RPMI7951 (cell line): ENCODE measurements at places on chromosomes 16 and 17.

GRCh38 chr17:61863801-61864126 lies 436 bp upstream of the BRIP1 start:
- DNase-seq: no peak

GRCh38 chr16:65070831-65071432 lies 50.9 kb downstream of the CDH11 start:
- DNase-seq: peak; percentile 96

GRCh38 chr17:28643983-28644786 lies 773 bp downstream of the BLTP2 start:
- DNase-seq: peak; percentile 63

- no peak for DNase-seq
Observed at GRCh38 chr16:598823-599739, 9.2 kb downstream of the RAB40C start.

DNA sequence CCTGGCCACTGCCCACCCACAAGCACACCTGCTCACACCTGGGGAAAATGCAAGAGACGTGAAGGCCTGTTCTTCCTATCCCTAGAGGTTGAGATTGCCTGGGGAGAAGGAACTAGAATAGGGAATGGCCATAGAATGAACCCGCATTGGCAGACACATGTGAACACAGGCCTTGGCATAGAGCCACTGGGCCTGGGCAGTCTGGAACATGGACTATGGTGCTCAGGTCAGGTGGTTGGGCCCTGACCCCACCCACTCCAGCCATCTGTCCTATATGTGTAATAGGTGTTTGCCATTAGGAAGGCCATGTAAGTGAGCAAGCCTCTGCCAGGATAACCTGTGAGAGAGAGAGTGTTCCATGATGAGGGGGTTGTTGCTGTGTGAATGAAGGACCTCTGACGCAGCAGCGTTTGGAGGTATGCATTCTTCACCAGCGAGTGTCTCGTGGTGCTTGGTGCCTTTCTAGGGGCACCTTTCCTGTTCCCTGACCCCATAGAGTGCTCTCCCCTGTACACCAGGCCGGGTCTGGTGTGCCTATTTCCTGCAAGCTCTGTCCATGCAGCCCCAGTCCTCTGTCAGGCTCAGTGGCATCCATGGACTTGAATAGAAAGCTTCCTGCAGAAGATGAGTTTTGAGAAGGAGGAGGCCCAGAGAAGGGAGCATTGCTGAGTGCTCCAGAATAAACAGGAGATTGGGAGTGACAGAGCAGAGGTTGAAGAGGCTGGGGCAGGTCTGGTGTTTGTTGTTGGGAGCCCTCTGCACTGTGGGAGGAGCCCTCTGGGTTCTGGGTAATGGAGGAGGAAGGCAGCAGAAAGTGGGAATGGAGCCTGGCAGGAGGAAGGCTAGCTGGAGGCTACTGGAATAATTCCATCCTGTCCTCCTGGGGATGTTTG lies 15.6 kb downstream of the CTRL start:
- no peak for DNase-seq

- no peak for DNase-seq
Observed at GRCh38 chr16:77335652-77336234, 99.1 kb downstream of the ADAMTS18 start.

DNA sequence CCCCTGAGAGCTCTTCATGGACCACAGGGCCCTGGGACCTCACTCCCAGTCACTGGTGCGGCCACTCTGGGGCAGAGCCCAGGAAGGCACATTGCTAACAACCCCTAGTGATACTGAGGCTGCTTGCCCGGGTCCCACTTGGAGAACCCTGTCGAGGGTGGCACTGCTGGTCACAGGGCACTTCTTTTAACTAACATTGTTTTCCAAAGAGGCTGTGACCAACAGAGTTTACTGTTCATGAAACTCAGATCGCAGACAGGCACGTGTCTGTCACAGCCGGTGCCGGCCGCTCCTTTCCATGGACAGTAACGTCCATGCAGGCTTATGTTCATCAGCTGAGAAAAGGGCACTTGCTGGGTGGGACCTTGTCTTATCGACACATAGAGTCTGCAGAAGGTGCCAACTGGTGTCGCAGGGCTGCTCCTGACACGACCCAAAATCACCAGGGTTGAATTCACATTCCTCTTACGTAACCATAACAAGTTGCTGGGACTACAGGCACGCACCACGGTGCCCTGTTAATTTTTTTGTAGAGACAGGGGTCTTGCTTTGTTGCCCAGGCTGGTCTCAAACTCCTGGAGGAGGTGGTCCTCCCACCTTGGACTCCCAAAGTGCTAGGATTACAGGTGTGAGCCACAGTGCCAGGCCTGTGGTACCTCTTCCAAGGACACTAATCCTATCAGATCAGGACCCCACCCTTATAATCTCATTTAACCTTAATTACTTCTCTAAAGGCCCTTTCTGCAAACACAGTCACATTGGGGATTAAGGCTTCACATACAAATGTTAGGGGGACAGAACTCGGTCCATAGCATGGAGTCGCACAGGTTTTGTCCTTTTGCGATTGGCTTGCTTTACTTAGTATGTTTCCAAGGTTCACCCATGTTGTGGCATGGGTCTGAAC lies 1.2 kb upstream of the ZC3H18 start:
- no peak for DNase-seq

- no peak for DNase-seq
Observed at GRCh38 chr16:87678618-87679017, 76.3 kb downstream of the JPH3 start.
